HAP-1 (cell line): ENCODE measurements at places on chromosomes 1 and 21.
A peak's percentile ranks its signal among the peaks of the same experiment; 100 is the strongest.

GRCh38 chr1:114040273-114041015, 61.2 kb downstream of the OLFML3 start:
- no peak for DNase-seq

DNA sequence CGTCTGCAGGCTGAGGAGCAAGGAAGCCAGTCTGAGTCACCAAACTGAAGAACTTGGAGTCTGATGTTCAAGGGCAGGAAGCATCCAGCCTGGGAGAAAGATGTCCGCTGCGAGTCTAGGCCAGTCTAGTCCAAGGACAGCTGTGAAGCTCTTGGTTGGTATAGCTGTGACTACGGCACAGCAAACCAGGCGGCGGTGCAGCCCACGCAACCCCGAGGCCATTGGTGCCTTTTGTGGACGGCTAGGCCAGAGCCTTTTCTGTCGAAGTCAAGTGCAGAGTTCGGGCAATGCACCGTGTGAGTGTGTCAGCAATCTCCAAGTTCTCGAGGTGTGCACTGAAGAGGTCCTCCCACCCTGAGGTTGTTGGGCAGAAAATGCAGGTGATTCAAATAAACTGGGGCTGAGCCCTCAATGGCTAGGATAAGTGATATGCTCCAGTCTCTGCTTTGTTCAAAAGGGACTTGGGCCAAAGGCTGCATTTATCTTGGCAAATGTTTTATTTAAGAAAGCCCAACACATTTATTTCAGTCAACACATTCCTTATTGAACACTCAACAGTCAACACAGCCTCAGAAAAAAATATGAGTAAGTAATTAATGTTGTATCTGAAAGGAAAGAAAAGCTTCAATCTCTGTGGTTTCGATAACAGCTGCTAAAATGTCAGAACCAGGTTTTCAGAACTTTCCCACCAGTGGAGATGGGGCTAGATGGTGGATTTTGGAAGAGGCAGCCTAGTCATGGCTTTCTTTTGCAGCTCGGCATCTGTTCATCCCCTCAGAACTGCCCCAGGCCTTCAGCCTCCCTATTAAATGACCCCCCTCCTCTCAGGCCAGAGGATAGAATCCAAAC, 78.1 kb upstream of the COX20 start:
- no peak for DNase-seq

DNA sequence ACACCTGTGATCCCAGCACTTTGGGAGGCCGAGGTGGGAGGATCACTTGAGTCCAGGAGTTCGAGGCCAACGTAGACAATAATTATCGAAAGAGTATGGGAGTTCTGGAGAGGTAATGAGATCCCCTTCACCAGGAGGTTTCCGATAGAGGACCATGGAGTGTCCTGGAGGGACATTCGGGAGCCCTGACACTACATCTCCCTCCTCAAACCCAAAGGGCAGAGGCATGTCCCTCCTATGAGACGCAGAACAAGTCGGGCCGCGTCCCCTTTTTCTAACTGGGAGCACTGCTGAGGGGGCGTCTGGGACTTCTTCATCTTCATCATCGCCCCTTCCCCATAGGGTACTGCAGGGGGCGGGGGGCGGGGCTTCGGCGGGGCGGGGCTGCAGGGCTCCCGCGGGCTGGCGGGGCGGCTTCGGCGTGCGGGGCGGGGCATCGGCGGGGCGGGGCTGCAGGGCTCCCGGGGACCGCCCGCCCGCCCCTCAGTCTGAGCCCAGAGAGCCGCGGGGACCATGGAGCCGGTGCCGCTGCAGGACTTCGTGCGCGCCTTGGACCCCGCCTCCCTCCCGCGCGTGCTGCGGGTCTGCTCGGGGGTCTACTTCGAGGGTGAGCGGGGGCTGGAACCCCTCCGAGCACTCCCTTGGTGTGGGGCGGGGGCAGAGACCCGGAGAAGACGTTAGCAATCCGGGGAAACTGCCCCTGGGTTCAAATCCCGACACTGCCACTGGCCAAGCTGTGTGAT, at the start of gene THEMIS2:
THEMIS2 (plus strand) TSS at position 486 of the 743 bp plus-strand sequence; CDS start at position 514, 28 bp downstream.
- peak; percentile 30 for DNase-seq

- DNase-seq: no peak
Observed at GRCh38 chr1:35924838-35925237, 6.1 kb upstream of the AGO3 start.

DNA sequence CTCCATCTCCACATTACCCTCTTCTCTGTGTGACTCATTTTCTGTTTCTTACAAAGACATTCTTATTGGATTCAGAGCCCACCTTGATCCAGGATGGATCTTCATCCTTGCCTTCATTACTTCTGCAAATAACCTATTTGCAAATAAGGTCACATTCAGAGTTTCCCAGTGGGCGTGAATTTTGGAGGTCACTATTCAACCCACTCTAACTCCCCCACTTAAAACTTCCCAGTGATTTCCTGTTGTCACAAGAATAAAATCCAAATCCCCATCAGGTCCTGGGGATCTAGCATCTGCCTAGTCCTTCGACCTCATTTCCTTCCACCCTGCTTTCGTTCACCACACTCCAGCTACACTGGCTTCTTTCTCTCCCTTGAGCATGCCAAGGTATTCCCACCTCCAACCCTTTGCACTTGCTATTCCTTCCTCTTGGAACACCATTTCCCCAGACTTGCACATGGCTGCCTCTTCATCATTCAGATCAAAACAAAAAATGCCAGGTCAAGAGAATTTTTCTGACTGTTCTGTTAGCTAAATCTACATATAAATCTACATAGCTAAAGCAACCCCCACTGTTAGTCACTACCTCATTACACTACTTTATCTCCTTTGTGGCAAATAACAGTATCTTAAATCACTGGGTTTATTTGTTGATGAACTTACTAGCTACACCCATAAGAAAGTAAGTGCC, 187.2 kb downstream of the TOMM20 start:
- DNase-seq: no peak

DNA sequence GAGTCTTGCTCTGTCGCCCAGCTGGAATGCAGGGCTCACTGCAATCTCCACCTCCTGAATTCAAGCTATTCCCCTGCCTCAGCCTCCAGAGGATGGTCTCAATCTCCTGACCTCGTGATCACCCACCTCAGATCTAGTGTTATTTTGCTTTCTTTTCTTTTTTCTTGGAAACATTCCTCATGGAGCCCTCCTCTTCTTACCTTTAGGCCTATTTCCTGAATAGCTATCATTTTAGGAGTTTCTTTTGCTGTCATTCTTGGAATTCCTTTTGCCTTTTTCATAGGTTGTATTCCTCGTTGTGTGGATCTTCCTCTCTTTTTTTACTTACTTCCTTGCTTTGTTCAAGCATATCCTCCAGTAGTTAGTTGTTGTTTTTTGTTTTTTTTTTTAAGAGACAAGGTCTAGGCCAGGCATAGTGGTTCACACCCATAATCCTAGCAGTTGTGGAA, 173.8 kb downstream of the RASAL2 start:
- no peak for DNase-seq

- peak; percentile 91 for DNase-seq
Observed at GRCh38 chr1:226547754-226548191, 791 bp upstream of the STUM start.

DNA sequence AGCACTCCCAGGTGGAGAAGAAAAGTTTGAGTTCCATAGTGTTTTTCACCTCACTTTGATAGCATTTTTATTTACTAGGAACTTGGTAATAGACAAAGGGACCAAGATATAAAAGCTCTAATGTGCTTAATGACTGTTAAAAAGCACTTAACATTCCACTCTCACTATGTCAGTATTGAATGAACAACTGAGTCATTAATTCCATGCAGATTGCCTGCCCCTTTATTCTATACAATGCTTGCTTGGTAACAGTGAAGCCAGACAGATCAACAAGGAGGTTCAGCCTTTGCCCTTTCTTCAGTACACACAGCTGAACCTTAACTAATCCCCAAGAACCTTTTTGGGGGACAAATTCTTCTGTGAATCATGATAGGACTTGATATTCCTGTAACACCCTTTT, 425.5 kb downstream of the NUF2 start:
- DNase-seq: no peak

- DNase-seq: no peak
Observed at GRCh38 chr1:83834621-83835264, 164.2 kb downstream of the TTLL7 start.

DNA sequence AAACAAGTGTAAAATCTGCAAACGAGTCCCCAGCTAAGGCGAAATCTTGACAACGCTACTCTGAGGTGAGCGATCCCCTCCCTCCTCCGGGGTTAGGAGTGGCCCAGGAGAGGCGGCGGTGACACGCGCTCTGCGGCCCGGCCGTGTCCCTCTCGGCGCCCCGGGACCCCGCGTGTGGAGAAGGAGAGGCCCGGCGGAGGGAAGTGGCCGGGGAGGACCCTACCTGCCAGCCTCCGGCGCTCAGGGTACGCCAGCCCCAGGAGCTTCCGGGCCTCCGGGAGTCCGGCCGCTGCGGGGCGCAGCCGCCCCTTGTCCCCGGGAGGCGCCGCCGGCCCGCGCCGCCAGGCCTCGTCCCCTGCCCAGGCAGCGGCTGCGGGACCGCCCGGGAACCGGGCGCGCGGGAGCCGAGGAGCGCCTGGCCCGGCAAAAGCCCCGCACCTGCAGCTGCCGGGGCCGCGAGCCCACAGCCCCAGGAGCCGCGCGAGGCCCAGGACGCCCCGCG, 543 bp downstream of the ABCB10 start:
- no peak for DNase-seq

DNA sequence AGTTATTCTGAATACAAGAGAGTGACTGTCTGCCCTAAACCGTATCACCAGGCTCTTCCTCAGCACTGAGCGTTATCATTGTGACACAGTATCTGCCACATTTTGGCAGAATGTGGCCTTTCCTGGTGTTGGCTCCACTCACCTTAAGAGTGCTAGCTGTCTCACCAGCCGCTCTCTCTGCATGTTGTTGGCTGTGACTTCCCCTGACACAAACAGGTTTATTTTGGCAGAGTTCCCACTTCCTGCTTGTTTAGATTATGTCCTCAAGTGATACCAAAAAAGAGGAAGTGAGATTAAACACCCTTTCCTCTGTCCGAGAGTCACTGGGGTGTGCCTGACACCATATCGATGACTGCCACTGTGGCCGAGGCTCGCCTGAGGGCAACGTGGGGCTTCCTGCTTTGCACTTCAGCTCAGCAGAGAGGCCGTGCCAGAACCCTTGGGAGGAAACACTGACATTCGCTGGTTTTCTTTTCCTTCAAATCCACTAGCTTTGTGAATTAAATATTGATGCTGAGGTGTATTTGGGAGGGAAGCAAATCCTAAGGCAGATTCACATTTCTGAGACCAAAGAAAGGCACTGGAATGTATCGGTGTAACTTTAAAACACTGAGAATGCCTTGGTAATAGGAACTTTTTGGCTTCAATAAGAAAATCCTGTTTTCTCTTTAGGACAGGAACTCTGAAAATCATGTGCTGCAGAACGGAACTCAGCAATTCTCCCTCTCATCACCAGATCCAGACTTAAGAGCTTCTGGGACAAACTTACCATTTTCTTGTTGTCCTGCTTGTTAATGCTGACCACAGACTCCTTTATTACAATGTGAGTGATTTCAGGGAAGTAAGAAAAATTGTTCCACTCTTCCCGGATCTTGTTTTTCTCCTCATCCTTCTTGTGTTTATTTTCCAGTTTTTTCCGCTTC, 102.1 kb downstream of the JAK1 start:
- DNase-seq: no peak

- no peak for DNase-seq
Observed at GRCh38 chr1:43908858-43909257, 24.7 kb upstream of the ARTN start.

- no peak for DNase-seq
Observed at GRCh38 chr1:42282024-42282579, 52.9 kb downstream of the FOXJ3 start.

- no peak for DNase-seq
Observed at GRCh38 chr1:189499736-189500135, 977.9 kb downstream of the BRINP3 start.

DNA sequence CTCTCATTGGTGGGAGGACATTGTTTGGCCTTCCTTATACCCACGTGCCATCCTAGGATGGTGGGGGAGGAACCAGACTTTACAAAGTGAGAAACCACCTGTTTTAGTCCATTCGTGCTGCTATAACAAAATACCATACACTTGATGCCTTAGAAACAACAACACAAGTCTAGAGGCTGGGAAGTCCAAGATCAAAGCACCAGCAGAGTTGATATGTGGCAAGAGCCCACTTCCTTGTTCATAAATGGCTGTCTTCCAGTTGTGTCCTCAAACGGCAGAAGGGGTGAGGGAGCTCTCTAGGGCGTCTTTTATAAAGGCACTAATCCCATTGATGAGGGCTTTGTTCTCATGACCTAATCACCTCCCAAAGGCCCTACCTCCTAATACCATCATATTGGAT, 31.1 kb downstream of the CAPN8 start:
- DNase-seq: no peak

- DNase-seq: peak; percentile 11
Observed at GRCh38 chr1:80825067-80825466, 975.7 kb upstream of the ADGRL2 start.

- peak; percentile 54 for DNase-seq
Observed at GRCh38 chr1:163875200-163875926, 553.6 kb downstream of the NUF2 start.

DNA sequence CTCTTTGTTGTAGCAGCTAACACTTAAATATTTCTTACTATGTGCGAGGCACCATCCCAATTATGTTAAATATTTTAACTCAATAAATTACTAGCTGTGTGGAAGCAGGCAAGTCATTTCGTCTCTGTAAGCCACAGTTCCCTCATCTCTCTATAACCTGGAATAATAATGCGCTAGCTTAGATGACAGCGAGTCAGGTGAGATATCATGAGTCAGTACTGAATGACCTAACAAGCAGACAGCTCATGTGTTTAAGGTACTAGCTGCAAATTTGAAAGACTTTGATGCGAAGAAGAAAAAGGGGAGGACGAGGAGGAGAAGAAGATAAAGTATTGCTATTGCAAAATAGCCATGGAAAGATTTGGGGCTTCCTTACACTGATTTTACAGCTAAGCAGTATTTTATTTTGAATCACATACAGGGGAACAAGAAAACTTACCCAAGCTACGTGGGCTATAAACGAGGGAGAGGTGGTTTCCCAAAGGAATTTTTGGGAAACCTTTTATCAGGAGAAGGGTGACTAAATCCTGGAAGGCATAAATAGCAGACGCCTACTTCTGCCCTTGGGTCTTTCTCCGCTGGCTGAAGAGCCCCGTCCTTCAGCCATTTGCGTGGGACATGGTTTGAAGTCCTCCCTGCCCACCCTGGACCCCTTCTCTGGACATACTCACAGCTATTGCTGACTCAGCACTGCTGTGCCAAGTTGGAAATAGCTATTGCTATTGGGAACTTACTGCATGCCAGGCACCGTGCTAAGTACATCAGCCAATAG, 8.9 kb downstream of the CITED4 start:
- no peak for DNase-seq

- DNase-seq: no peak
Observed at GRCh38 chr1:21305900-21306189, 15.6 kb upstream of the ECE1 start.

GRCh38 chr1:21165076-21165475, 11.6 kb downstream of the EIF4G3 start:
- no peak for DNase-seq

- no peak for DNase-seq
Observed at GRCh38 chr1:185360714-185361113, 43.7 kb upstream of the IVNS1ABP start.
